ENCODE measurements at places on chromosomes 2 and 18. TPM values are rescaled to one million over a fixed set of nuclear protein-coding genes. Genes with fewer than 3 reads are reported as not detected.

The CTAGE1 gene
- not detected for total RNA-seq

The L3MBTL4 gene
- 0.63 TPM for total RNA-seq

- DNase-seq, result peak; percentile 11
These were observed 549.6 kb downstream of the FBXO15 start for GRCh38 chr18:73597832-73598615.

DNA sequence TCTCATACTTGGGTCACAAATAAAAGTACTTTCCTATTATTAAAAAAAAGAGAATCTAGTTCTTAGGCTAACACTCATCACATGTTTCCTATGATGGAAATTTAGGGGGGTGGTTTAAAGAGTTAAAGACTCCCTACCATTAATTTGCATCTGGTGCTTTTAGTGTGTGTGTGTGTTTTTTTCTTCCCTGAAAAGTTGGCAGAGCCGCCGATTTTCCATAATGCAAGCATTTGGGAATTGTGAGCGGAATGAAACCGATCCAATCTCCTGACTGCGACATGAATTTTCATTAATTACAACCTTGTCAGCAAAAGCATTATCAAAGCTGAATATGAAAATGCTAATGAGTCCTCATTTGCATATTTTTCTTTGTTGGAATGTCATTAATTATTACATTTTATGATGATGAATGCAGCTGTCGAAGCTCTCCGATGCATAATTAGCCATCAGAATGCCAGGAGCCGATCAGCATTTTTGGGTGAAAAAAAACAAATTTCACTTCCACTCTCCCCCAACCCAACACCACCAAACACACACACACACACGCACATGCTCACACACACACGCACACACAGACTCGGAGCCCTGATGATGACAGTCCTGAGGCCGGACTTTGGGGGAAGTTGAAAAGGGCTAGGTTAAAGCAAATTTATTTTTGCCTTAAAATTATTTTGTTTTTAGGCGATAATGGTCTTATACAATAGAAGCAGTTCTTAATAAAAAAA, 165.4 kb downstream of the TCF4 start:
- DNase-seq, result no peak

DNA sequence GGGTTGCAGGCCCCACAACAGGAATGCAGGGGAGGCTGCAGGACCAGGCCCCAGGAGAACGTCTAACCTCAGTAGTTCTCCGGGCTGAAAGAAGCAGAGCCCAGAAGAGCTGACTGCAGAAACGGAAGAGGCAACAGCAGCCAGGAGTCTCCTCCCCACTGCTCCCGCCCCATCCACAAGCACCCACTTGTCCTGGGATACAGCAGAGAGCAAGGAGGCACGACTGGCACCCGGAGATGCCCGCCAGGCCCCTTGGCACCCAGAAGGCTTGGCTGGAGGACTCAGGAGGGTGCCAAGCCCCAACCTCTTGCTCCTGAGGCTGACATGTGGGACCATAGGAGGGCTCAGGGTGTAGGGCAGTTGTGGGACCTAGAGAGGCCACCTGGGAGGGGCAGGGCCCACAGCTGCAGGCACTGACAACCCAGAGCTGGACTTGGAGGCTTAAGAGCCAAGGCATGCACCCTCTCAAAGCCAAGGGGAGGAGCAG, 29.0 kb upstream of the TNS1 start:
- no peak for DNase-seq

DNA sequence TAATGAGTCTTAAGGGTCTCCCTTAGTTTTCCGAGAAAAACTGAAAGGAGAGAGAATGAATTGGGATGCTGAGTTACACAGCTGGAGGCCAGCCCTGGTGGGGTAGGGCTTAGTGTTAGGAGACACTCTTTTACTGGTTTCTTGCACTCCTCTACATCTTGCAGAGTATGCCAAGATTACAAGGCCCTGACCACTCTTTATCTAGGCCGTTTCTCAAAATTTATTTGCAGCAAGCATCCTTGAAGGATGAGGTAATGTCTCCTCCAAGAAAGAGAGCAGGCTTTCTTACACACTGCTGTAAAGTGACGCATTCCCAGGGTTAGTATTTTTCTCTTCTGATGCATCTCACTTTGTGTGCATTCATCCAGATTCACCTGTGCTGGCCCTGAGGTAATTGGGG, 166.2 kb downstream of the TDRD15 start:
- DNase-seq, result no peak

All from PC-3 (cell line).